Vagina (tissue), 2 donors: ENCODE measurements at places on chromosomes 16 and 17.
A peak's percentile ranks its signal among the peaks of the same experiment; 100 is the strongest.

DNA sequence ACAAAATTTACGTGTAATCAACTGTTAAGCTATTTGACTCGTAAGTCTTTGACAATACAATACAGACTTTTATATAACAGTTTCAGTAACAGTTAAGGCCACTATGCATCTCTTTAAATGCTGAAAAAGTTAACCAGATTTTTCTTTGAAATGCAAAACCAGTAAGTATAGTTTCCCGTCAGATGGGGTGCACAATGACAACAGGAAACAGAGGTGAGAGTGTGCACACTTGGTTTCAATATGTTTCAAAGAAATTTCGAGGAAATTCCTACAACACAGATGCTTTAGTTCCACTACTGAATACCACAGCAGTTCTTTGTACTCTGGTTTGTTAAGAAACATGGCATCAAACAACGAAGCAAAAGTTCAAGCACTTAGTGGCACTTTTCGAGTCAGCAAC lies 48.4 kb downstream of the RNF157 start:
- no peak for DNase-seq

DNA sequence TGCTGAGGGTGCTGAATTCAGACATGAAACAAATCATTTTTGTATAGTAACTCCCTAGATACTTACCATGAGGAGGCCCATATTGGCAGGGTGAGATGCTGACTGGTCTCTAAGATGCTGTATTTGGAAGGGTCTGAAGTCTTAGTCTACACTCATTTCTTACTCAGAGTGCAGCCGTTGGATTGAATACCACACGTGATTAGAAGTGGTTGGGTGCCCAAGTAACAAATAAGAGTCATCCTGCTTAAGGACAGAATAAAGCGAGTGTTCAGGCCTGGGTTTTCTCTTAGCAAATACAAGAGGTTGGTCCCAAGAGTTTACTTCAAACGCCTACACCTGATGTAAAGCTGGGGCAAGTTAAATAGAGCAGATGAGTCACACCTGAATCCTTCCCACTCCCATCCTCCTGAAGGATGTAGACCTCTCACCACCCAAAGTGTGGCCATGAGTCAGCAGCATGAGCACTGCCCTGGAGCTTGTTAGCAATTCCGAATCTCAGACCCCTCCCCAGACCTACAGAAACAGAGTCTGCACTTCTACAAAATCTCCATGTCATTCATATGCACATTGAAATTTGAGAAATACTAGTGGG lies 284.6 kb upstream of the CDH5 start:
- DNase-seq, result no peak

DNA sequence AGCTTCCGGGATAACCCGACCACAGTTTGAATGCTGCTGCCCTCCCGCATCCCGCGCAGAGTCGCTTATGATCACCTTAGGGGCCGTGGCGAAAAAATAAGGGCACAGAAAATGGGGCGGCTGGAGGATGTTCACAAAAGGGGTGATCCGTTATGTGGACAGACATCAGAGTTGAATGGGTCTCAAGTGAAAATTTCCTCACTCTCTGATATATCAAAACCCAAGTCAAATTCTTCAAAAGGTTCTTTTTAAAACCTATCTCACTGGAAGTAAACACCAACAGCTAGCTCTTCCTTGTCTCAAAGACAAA lies 400 bp upstream of the CEP112 start:
- no peak for DNase-seq

DNA sequence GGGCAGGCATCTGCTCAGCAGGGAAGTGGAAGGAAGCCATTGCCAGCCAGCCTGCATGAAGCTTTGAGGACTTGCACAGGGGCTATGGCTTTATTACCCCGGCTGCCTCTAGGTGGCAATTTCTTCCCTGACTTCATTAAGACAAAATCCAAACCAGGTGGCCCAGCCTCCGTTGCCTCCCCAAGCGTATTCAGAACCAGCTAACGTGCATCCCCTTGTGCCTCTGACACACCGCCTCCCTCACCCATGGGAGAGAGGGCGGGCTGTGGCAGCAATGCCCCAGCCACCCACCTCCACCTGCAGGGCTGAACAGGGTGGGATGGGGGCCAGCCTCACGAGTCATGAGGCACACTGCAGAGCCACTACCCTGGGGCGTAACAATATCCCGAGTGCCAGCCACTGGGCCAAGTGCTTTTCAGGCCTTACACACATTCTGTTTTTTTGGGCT lies 6.8 kb downstream of the KIFC3 start:
- DNase-seq, result no peak

GRCh38 chr17:33498069-33498468 lies 205.0 kb upstream of the ASIC2 start:
- no peak for DNase-seq

GRCh38 chr17:74824961-74825627 lies 34.6 kb downstream of the GRIN2C start:
- DNase-seq, result no peak

DNA sequence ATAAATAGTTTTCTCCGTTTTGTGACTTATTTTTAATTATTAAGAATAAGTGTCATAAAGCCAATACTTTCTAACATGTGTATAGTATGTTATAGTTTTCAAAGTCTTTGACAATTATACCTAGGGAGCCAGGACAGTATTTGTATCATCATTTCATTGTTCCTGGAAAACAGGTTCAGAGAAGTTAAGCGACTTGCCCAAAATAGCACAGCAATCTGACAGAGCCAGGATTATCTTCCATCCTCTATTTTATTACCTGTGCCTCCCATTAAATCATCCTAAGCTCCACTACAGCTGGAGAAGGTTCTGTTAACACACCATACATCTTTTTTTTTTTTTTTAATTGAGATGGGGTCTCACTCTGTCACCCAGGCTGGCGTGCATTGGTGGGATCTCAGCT lies 718.4 kb downstream of the MAF start:
- DNase-seq, result no peak

DNA sequence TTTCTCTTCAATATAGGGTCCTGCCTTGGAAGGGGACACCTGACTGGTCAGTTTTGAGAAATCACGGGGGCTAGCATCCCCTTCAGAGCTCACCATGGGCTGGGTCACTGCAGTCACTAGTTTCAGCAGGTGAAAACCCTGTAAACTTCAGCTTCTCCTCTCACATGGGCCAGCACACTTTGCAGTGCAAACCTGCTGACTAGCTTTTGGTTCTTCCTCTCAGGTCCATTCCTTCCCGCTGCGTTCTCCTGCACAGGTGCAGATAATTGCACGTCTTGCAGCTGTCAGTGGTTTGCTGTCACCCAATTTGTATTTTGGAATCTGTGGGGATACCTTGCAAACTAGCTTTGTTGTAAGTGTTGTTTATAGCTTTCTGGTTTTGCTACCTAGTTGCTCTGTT lies 95.1 kb downstream of the LYRM1 start:
- DNase-seq, result peak; percentile 14

- peak; percentile 86 for DNase-seq
These were observed 65.7 kb upstream of the LRRC37A3 start for GRCh38 chr17:64984851-64985521.

DNA sequence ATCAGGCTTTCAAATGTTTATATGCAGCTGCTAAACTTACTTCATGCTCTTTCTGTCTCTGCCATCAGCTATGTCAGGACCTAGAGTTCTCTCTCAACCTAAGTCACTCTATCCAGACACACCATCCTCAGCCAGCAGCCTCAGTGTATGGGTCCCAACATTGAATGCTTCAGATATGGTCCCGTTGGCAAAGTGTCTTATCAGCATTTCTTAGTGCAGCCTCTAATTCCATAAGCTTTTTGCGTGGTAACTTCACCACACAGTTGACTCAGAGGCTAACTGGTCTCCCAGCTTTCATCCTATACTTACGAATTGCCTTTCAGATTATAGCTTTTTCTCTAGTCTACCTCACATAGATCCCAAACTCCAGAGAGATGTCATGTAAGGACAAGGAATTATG lies 402.9 kb upstream of the EEF2KMT start:
- no peak for DNase-seq

DNA sequence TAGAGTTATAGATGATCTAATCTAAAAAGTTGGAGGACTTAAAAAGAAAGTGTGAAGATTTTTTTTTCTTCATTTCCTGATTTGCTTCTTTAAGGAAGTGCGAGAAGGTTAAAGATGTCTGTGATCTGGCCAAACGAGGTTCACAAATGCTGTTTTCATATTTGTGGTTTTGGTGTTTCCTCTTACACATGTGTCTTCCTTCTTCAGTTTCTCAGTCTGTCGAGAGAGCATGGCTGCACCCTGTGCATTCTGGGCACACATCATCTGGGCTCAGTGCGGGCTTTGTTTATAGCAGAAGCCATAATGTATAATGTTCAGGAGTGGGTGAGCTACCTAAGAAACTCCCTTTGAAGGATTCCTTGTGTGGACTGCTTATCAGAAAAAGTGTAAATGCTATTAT lies 260.4 kb upstream of the TBX2 start:
- no peak for DNase-seq

DNA sequence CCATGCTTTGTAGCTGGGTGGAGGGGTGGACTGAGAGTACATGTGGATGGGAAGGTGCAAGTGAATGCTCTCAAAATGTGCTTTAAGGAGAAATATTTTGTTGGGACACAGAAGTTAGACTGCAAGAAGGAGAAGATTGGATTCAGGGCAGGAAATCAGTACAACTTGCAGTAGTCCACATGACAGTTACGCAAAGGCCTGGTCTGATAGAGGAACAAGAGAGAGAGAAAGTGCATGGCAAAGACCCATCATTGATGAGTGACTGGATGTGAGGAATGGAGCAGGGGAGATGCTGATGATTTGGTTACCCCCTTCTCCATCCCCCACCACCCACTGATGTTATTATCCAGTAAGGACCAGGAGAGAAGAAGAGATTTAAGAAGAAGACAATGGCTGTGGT lies 472.8 kb downstream of the MAF start:
- no peak for DNase-seq
